ENCODE measurements at places on chromosomes 4 and X. TPM values are rescaled to one million over a fixed set of nuclear protein-coding genes. Genes with fewer than 3 reads are reported as not detected.

SMIM31 gene
- total RNA-seq, result not detected

CABS1 gene
- total RNA-seq, result not detected

MAGEC2 gene
- not detected for total RNA-seq

CXCL3 gene
- total RNA-seq, result 11.9 TPM

POF1B gene
- total RNA-seq, result 0.81 TPM

SOX3 gene
- not detected for total RNA-seq

ARHGEF6 gene
- total RNA-seq, result 34.8 TPM

- DNase-seq, result no peak
Measured at GRCh38 chr4:112853662-112854256, 195.7 kb upstream of the ANK2 start.

- DNase-seq, result peak; percentile 2
Measured at GRCh38 chr4:78059524-78059889, 2.4 kb downstream of the FRAS1 start.

DNA sequence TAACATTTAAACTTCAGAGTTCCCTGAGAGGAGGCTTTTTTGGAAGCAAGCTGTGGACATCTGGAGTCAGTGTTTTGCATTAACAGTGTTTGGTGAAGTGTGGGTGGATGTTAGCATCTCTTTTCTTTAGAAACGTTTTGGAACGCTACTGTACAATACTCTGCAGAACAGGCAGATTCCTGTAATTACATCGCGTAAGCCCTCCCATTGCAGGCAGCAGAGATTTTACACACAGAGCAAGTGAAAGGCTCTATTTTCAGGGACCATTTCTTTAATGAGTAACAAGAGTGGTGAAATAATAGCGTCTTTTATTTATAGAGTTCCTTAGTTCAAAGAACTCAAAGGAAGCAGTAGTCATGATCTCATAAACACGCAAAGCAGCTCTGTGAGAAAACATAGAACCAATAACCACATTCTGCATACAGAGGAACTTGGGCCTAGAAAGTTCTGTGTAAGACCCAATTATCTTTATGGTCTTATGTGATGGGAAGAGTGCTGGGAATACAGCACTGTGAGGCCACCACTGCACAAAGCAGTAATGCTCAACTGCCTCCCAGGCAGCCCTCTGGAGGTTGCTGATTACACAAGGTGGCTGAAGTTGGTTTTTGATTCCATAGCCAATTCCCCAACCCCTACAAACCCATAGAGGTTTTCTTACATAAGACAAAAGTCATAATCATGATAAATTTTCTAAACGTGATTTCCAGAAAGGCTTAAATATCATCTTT, 298.7 kb upstream of the EPHA5 start:
- no peak for DNase-seq

DNA sequence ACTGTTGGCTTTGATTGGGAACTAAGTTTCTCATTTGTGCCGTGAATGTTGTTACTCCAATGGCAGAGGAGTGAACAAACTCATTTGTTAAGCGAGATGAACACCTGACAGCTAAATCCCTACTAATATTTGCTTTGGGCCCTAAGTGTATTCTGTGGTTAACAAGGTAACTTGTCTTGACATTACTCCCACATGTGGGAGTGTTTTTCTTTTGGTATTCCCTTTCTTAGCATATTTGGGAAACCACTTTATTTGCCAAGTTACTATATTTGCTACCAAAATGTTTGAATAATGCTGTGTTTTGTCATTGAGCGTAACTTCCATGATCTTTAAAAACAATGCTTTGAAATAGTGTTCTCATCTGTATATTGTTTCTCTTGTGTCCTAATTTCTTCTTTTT, 82.5 kb downstream of the ARHGAP10 start:
- no peak for DNase-seq

GRCh38 chr4:169756971-169757574, 671 bp downstream of the HPF1 start:
- no peak for DNase-seq

DNA sequence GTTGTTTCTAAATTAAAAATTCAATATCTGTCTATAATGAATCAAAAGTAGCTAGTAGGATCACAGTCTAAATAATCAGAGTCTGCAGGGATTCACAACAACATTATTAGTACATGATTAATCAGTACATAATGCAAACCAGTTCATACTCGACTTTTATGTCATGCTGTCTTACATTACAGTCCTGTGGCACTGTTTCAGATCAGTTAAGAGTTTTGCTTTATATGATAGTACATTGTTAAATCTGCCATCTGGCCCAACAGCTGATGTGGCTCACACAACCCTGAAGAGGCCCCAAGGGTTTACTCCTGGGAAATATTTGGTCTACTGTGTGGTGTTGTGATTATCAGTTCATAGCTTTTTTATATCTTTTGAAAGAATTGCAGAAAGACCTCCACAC, 247.1 kb upstream of the ETNPPL start:
- no peak for DNase-seq

DNA sequence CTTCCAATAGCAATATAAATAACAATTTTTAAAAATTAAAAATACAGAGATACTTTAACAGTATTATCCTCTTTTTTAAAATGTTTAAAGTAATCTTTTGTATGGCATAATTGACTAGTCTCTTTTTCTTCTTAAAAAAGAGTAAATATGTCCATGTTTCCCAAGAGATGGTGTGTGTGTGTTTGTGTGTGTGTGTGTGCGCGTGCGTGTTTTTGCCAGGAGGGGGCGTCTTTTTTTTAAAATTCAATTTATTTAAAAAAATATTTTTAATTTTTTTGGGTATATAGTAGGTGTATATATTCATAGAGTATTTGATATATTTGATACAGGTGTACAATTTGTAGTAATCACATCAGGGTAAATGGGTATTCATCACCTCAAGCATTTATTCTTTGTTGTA, 1073.7 kb downstream of the PCDH7 start:
- no peak for DNase-seq

- DNase-seq, result no peak
Measured at GRCh38 chrX:27890611-27891010, 82.8 kb downstream of the MAGEB10 start.

DNA sequence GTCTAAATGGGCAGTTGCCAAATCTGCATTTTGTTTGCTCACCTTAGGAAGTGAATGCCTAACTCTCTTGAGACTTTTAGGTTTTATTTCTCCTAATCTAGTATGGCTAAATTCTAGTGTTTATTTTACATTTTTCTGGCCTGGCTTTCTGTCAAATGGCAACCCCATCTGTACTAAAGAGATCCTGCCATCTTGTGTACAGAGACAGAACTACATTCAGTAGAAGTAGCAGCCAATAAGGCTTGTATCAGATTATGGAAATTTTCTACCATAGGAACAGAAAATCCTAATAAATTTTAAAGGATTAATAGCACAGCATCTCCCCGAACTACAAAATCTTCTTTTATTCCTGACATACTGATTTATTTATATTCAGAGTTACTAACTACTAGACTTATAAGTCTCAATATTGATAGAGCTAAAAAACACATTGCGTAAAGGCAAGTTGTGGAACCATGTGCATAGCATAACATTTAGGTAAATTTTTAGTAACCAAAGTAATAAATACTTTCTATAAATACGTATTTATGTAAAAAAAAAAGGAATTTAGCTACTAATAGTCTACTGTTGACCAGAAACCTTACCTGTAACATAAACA, 45.5 kb downstream of the TMEM144 start:
- DNase-seq, result no peak

DNA sequence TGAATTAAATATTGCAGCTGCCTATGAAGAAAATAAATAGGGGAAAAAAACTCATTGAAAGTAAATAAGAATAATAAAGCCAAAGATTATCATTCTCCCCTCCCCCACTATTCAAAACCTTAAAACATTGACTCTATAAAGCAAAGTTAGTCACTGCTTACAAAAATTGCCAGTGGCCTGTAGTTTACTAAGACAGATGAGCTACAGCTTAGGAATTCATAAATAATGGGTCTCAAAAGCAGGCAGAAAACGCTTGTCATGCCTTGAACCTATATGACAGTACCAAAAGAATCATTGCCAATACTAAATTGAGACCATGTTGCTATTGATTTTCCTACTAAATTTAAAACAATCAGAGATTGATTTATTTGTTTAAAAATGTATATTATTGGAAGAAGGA, 78.9 kb downstream of the SLC10A7 start:
- DNase-seq, result no peak

DNA sequence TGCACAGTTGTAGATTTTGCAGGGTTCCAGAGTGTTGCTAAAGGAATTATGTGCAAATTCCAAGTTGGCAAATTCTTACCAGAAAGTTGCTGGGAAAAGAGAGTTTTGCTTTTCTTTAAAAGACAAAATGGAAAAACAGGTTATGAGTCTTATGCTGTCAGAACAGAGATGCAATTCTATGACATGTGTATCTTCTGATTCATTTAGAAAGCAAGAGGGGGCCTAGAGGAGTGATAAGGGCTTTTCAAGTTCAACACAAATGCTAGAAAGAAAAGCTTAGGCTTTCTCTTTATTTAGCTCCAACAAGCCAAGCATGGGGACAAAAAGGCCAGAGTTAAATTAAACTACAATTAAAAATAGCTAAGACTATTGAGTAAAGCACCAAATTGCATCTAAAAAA, 72.4 kb upstream of the GATB start:
- DNase-seq, result no peak

DNA sequence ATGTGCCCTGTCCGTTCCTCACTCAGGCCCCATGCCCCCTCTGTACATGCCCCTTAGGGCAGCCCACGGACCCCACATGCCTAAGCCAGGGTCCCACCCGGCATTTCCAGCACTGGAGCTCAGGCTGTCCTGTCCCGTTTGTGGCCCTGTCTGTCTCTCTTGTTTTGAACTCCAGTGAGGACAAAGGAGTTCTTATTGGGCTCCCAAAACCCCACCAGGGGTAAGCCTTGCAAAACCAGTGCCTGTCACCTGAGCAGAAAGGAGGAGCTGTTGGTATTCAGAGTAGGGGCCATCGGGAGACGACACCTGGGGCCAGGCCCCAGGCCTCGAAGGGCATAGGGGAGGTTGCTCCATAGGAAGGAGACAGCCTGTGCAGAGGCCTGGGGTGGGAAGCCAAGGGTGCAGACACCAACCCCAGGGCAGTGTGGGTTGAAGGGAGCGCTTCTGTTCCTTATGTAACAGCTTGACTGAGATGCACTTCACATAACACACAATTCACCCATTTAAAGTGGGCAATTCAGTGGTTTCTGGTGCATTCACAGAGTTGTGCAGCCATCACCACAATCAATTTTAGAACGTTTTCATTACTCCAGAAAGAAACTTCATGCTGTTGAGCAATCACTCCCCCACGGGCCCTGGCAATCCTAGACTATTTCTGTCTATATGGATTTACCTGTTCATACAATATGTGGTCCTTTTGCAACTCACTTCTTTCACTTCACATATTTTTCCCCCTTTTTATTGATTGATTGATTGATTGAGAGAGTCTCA, 31.7 kb downstream of the MAN2B2 start:
- no peak for DNase-seq

DNA sequence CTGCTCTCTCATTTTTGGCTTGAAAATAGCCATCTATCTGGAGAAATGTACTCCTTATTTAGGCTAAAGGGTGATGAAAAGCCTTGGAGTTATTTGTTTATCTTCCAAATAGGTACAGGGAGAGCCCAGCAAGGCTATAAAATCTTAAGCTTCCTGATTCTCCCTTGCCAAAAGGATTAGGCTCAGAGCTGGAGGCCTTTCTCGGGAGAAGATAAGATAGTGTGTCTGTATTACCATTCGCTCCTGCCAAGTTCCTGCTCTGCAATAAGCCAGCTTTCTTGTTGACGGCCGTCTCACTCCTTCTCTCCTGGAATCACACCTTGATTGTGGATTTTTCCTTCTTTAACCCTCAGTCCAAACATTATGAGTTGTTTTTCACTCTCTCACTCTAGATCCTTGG, 171.8 kb upstream of the TTC29 start:
- no peak for DNase-seq

DNA sequence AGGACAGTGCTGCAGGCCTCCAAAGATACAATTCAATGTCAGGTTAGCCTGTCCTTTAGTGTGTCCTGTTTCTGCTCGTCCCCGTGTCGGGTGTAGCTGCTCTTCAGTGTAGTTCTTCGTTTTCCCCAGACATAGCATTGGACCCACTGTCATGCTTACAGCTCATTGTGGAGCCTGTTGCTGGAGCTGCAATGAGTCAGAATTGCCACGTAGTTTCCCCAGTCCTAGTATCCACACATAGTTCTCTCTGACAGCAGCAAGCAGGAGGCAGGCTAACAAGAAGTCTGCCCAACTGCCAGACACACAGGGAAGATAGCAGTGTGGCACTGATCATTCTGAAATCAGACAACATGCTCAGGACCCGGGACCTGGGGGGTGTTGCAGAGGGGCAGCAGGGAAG, 49.2 kb downstream of the MOSPD2 start:
- DNase-seq, result no peak

DNA sequence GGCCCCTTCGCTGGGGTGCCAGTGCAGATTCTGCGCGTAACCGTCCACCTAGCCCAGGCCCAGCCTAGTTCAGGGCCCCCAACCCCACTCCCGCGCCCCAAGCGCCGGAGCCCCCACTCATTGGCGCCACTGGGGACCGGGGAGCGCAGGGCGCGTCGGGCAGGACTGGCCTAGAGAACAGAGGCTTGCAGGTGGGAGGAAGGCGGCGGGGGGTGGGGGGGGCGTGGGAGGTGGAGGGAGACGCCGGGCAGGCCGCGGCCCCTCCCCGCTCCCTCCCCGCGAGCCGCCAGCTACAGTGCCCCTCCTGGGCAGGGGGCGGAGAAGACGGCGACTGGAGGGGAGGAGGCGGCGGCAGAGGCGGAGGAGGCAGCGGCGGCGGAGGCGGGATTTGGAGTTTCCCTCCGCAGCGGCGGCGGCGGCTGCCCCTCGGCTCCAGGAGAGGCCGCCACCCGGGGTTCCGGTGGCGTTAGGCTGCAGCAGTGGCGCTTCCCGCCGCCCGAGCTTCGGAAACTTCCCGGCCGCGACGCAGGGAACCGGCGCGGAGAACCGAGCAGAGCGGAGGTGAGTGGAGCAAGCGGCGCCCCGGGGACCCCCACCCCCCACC, 4.8 kb upstream of the DUSP9 start:
- DNase-seq, result no peak

GRCh38 chr4:77127215-77127614, 29.8 kb upstream of the CCNG2 start:
- DNase-seq, result no peak

- DNase-seq, result no peak
Measured at GRCh38 chr4:170853422-170854021, 763.8 kb upstream of the AADAT start.

DNA sequence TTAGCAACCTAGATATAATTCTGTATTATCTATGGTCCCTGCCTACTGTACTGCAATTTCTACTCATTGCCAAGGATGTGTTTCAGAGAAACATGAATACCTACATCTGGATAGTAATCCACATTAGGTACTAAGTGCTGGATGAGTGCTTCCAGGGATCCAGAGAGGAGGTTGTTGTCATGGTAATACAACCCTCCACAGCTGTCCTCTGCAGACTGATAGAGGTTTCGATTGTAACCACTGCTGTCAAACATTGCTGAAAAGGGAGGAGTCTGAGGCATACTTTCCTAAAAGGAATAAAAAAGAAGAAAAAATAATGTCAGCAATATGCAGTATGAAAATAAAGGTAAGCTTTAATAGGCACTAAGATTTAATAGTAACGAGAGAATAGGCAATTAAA, 12.5 kb downstream of the RASGEF1B start:
- no peak for DNase-seq

- DNase-seq, result no peak
Measured at GRCh38 chr4:153651116-153651515, 33.0 kb upstream of the TLR2 start.

GRCh38 chr4:182574706-182575105, 331.5 kb downstream of the TENM3 start:
- DNase-seq, result no peak

GRCh38 chr4:165506849-165507248, 128.0 kb downstream of the CPE start:
- DNase-seq, result no peak

- DNase-seq, result no peak
Measured at GRCh38 chrX:19443869-19444526, 71.3 kb downstream of the MAP3K15 start.
